Stimulated activated CD4-positive, alpha-beta T cell treated with anti-CD3 and anti-CD28 coated beads, Interleukin-4, amount 100 ng/mL, for 48 hours (primary cell): ENCODE measurements at places on chromosomes 2 and 18.

DNA sequence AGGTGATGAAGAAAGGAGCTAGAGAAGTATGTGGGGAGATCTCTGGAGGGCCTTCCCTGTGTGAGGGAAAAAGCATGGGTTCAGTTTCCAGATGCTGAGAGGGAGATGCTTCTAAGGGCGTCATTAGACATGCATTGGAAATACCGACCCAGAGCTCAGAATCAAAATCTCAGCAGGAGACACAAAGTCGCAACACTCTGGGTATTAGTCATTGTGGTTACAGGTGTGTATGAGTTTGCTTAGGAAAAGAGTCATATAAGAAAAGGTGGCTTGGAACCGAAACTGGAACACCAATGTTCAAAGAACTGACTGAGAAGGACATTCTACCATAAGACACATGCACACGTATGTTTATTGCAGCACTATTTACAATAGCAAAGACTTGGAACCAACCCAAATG is 477.1 kb downstream of the FBXO15 start:
- no peak for DNase-seq

DNA sequence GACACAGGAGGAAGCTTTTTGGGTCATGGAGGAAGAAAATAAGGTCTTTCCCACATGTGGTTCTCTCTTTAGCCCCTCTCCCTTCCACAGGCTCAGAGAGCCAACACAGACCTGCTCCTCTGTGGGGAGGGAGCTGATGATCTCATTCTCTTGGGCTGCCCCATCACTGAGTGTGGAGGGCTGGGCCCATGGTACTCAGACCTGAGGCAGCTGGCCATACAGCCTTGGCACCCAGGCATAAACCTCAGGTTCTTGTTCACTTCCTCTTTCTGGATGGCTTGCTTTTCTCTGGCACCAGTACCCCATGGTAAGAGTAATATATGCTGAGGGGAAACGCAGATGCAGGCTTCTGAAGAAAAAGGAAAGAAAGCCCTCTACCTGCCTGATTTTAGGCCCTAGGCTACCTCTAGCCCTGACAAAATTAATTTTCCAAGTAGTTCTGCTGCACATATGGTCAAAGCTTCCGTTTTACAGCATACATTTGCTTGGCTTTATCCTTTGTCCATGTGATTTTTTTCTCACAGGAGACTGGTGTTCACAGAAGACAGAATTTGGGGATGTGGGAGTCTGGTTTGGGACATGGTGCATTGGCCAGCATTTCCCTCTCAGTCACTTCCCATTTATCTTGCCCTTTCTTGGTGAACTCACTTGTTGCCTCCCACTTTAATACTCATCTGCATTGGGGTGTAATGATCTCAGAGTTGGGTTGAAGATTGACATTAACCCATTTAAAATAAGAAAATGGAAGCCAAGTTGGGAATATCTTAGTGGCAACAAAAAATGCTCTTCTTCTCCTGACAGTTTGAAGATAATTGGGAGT is 11.1 kb downstream of the DHRS9 start:
- no peak for DNase-seq

DNA sequence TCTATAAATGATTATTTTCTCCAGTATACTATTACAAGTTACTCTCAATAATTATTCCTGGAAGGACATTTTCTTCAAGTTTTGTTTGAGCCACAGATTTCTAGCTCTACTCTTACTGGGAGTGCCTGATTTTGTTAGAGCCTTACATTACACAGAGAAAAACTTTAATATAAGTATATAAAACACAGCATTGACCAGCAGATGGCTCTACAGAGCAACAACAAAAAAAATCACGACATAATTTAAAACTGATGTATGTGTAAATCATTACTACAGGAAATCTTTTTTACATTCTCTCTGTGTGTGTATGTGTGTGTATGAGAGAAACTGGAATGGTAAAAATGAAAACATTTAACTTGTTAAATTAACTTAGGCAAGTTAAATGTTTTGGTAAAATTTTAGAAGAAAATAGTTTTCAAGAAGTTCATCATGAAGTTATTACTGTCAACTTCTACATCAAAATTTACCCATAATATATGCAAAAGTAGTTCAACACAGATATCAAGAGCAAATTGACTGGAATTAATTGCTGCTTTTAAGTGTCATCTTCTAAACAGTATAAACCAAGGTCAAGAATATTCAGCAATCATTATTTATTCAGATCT is 103.3 kb downstream of the MDH1 start:
- no peak for DNase-seq

GRCh38 chr18:32803568-32803967 is 30.7 kb upstream of the KLHL14 start:
- DNase-seq, result no peak

GRCh38 chr2:129400826-129401225 is 578.6 kb upstream of the RAB6C start:
- no peak for DNase-seq

DNA sequence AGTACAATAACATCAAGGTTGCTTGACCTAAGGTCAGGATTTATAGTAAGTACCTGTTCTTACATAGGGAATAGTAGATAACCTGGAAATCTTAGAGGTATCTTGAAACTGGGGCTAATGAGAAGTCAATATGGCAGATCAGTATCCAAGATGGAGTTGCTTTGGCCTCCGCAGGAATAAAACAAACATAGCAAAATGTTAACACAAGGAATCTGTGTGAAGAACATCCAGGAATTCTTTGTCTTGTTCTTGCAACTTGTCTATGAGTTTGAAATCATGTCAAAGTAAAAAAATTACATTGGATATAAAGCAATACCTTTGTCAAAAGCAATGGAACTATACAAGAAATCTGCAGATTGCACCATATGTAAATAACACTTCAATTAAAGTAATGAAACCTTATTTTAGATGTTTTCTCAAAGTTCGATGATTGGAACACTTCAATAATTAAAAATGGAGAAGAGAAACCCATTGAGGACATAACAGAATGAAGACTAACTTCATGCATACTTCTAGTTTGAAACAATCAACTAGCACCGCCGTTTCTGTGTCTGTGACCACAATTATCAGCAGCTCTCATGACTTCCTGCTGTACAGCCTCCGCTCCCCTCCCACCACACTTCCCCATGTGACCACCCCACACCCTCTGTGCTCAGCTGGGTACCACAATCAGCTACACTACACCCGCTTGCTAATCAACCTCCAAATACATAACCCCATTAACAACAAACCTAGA is 27.6 kb downstream of the C2orf76 start:
- DNase-seq, result no peak
